ENCODE measurements at places on chromosomes 5 and 9.

- DNase-seq = no peak
These were observed 132.7 kb downstream of the SLC12A2 start for GRCh38 chr5:128216285-128216684.

GRCh38 chr5:39794513-39795210 is 369.9 kb upstream of the DAB2 start:
- DNase-seq = no peak

- peak; percentile 36 for DNase-seq
These were observed 31.3 kb downstream of the NDUFA8 start for GRCh38 chr9:122128007-122128968.

DNA sequence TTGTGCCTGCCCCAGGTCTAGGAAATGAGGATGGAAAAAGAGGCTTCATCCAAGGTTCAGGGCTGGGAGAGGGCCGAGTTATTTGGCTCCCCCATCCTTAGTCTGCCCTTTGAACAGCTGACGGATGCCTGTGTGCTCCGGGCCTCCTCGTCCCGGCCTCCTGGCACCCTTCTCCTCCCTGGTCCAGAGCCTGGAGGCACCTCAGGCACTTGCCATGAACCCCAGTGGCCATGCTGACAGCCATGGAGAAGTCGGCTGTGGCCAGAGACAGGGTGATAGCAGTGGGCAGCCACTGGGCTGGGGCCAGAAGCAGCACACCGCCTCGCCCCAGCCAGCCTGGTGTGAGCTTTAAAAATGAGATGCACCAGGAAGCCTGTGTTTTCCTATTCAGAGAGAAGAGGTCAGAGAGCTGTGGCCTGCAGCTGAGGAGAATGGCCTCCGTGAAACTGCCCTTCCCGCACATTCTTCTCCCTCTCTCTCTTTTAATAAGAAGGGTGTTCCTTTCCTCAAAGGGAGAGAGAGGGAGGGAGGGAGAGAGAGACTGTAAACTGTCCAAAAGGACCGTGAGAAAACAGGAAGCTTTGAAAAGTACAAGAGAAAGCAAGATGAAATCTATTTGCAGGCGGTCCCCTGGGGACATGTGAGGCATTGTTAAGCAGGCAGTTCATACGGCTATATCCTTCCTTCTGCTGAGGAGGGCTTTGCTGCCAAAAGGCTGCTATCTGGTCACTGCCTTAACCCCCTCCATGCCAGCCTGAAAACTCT is 55.3 kb downstream of the ZNF366 start:
- peak; percentile 77 for DNase-seq

GRCh38 chr5:116062352-116062751 is 22.5 kb upstream of the COMMD10 start:
- no peak for DNase-seq

GRCh38 chr5:125883223-125883622 is 540.0 kb upstream of the GRAMD2B start:
- no peak for DNase-seq

DNA sequence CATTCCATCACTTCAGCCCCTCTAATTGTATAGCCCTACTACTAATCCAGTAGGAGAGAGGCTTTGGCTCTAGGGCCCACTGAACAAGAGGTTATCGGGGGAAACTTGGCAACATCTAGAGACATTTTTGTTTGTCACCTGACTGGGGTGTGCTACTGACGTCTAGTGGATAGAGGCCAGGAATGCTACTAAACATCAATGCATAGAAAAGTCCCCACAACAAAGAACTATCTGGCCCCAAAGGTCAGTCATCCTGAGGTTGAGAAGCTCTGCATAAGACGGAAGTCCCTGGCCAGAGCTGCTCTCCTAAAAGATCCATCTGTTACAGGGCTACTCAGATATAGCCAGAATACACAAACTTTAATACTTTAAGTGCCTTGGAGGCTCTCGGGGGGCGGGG is 570.6 kb upstream of the KLF4 start:
- DNase-seq = no peak

- no peak for DNase-seq
These were observed 1217.3 kb downstream of the MAT2B start for GRCh38 chr5:164722702-164723101.

GRCh38 chr5:143050183-143050582 is 280.0 kb downstream of the ARHGAP26 start:
- no peak for DNase-seq

DNA sequence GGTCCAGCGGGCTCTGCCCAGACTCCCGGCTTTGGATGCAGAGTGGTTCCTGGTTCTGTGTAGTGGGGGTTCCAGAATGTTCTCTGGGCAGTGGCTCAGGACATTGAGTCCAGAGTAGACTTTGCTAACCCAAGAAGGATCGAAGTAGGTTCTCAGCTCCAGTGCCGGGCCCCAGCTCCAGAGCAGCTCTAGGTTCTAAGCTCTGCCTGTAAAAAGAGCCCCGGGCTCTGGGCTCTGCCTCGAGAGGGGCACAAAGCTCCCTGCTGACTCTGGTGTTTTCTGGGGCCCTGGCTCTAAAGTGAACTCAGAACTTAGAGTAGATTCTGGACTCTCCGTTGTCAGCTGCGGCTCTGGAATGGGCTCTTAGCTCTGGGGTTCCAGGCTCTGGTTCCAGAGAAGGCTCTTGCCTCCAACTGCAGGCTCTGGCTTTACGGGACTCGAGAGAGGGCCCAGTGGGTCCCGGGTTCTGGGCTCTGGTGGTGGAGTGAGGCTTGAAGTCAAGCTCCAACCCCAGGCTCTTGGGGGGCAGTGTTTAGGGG is 414 bp downstream of the WDR38 start:
- DNase-seq = no peak

GRCh38 chr5:14838396-14839319 is 32.9 kb downstream of the ANKH start:
- DNase-seq = no peak

DNA sequence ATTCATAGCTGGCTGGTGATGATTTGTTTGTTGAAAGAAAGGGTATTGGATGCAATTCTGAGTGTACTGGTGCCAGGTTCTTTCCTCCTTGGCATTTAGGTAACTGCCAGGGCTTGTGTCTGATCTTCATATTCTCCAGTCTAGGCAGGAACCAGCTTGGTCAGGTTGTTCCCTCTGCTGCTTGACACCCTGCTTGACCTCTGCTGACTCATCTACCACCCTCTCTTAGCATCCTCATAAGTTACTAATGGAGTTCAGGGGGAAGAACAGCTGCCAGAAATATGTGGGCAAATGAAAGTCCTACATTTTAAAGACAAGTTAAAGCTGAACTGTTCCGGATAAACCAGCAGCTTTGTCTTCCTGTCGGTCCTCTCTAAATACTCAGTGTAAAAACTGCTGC is 116.1 kb upstream of the TNC start:
- no peak for DNase-seq

- DNase-seq = no peak
These were observed 54.9 kb downstream of the SLC44A1 start for GRCh38 chr9:105299190-105299854.

DNA sequence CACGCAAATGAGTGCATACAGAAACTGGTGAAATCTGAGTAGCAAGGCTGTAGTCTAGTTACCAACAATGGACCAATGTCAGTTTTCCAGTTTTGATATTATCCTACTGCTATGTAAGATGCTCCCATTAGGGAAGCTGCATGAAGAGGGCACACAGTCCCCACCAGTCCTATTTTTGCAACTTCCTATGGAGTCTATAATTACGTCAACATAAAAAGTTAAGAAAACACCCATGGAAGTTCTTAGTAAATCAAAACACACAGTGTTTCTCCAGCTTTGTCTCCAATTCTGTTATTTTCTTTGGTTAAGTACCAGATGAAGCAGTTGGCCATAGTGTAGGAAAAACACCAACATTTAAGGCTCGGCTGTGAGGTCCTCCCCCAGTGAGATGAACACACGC is 58.7 kb downstream of the FAT2 start:
- no peak for DNase-seq

GRCh38 chr5:143629871-143630659 is 181.9 kb upstream of the HMHB1 start:
- no peak for DNase-seq

DNA sequence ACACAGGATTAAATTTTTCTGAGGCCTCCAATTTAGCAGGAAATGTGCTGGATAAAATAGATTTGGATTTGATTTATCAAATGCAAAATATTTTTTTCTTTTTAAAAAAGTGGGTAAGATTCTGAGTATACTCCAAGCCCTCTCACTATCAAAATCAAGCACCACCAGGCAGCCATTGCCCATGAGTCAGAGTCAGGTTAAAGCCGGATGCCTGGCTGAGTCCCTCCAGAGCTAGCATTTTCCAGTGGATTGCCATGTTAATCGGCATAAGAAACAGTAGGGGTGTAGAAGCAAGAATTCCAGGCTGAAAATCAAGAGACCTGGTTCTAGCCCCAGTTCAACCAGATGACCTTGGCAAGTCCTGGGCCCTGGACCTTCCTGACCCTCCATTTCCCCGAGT is 85.3 kb downstream of the FAM114A2 start:
- no peak for DNase-seq

GRCh38 chr9:134957945-134958227 is 40.2 kb upstream of the FCN1 start:
- DNase-seq = no peak

GRCh38 chr5:163506095-163506457 is 657 bp downstream of the MAT2B start:
- DNase-seq = no peak

DNA sequence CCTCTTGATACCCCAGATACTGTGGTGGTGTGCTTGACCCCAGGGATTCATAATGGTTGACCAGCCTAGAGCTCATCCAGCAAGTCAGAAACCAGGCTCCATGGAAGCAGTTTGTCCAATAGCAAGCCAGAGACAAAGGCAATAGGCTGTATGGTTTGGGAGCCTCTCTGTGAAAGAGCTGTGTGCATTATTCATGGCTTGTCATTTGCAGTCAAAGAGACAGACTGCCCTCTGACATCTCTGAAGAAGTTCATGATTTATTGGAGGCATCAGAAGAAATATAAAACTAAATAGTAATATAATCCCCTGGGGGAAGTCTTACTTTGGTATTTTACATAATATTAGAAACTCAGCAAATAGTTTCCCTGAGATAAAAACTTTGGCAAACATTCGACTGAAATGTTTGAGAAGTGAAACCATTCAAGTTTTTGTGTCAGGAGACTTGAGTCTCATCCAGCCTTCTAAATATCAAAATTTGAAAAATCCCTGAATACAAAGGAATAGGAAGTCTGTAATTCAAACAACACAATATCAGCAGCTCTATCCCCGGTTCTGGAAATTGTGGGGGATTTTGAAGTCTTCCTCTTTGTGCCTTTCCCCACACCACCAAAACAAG is 250.3 kb downstream of the ZSWIM6 start:
- DNase-seq = no peak

DNA sequence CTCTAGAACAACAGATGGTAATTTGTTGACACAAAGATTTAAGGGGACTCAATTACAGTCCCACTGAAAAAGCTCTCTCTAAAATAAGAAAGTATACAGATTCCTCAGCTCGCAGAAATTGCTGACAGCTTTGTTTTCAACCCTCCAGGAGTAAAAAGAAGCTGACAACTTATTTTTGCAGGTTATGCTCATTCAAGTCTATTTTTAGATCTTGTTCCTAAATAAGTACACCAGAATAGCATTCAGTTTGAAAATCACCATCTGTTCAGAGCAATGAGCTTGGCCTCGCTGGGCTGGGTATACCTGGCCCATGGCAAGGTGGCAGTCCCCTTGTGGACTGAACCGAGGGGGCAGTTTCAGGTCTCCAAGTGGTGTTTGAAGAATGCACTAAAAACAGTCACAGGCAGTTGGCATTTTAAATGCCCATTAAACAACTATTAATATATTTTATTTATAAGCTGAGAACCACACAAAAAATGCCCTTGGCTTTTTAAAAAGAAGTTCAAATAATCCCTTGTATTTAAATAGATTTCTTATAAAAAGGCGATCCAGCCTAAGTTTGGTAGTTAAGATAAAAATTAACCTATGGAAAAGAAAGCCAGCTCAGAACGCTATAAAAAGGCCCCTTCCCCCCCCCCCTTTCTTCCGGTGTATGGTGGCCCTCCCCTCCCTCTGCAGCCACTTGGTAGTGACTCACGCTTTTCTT is 169.2 kb downstream of the AUH start:
- DNase-seq = no peak

DNA sequence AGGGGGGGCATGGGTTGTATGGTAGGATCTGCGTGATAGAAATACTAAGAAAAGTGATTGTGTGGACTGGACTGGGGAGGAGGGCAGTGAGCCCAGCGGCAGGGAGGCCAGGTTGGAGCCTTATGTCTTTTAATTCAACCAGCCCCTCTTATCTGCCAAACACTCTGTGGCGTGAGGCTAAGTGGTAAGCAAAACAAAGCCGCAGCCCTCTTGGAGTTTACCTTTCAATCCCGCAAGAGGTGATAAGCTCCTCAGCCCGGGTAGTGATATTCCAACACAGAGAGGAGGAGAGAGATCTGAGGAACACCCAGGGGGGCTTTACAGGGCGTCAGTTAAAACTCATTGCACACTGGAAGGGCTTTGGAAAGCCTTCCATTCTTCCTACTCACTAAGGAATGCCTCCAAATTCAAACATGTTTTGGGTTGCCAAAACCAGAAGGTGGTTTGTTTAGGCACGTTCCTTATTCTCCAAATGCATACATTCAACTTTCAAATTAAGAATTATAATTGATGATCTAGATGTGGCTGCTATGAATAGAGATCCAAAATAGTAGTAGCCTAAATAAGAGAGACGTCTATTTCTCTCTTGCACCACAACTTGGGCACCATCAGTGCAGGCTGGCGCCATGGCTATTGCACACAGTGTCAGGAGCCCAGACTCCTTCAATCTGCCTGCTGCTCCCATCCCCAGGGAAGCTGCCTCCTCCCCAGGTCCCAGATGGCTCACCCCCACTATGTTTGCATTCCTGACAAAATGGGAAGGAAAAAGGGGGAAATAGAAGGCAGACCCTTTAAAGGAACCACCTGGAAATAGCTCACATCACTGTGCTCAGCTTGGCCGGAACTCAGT is 75.1 kb upstream of the FSTL4 start:
- DNase-seq = no peak

- peak; percentile 43 for DNase-seq
These were observed 63.1 kb downstream of the TMOD1 start for GRCh38 chr9:97564291-97565175.

DNA sequence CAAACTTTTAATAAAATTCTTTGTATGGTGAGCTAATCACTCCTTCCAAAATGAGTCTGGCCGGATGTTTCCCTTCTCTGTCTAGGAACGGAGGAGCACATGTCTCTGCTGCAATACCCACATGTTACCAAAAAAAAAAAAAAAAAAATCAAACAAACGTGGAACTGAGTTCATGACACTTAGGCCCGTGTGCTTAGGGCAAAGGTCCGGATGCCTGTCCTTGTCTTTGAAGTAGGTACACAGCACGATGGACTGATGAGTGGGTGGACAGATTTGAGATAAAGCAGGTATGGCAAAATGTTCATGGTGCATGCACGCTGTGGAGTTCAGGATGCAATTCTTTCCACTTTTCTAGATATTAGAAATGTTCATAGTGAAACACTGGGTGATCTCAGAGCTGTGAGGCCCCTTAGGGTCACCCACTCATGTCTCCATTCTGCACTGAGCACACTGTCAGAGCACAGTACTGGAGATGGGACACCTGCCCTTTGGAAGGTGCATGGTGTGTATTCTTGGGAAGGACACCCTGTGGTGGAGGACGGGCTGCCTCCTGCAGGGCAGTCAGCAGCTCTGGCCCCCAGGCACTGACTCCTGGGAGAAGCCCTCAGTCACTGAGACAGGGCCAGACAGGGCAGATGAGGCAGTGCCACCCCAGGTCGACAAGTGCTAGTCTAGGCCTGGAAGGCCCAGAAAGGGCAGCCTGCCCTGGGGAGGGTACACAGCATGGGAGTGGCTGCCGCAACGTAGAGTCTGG is 43.6 kb downstream of the GADD45G start:
- no peak for DNase-seq

GRCh38 chr5:147635882-147636728 is 126.2 kb upstream of the DPYSL3 start:
- DNase-seq = no peak

- DNase-seq = no peak
These were observed 50.4 kb upstream of the FAM170A start for GRCh38 chr5:119578937-119579336.

All from psoas muscle (tissue), 8 donors.